CD4-positive, alpha-beta T cell treated with Interleukin-2 at 100 ng/mL for 4 hours (primary cell): ENCODE measurements at places on chromosomes 7 and 10.
A peak's percentile ranks its signal among the peaks of the same experiment; 100 is the strongest.

DNA sequence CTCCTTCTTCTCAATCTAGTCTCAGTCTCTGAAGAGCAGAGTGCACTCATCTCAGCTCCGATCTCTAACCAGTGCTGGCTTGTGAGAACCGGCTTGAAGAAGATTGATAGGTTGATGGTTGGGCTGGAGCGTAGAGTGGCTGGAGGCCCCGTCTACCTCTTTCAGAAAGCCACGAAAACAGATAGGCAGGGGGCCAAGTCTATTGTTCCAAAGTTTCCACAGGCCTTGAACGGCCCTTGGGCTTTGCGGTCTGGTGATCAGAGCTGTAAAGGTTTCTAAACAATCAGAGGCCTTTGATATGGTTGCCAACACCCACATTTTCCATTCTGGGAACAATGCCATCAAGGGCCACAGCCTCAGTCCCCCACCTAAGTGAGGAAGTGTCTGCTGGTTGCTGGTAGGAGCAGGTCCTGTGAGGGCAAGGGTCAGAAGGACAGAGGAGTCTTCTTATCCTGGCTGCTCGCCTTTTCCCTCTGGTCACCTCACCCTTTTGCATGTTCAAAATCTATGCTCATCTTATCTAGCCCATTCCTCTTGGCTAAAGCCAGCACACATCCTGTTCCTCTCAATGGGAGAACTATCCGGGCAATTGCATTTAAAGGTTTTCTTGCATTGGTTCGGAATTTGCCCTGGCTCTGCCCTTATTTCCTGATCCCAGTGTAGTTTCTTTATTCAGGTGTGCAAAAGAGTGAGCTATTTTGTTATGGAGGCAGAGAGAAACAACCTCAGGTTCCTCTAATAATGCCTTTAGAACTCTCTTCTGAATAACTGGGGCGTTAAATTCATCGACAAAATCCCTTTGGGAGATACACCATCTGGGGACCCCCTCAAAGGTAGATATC is 70.3 kb upstream of the KMT2E start:
- peak; percentile 72 for DNase-seq

GRCh38 chr10:24544776-24545175 is 178.9 kb downstream of the ARHGAP21 start:
- no peak for DNase-seq

DNA sequence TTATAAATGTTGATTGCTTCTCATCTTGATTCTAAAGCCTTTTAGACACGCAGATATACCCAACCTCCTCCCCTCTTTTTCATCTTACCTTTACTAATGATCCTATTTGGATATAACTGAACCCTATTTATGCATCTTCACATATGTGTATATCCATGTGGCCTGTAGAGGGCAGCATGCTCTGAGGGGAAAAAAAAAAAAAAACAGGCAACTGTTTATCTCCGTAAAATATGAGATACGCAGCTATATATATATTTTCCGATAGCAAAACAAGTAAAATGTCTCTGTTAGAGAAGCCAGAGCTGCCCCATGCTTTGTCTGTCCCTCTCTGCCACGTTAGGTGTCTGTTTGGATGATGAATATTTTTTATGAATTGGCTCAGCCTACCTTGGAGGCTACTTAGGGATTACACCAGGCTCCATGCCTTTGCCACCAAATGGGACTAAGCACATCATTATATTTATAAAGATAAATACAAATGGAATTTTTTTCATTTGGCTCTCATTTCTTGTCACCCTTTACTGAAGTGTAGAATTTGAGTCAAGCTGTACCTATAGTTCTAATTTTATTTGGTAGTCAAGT is 174.8 kb upstream of the FZD1 start:
- peak; percentile 4 for DNase-seq

DNA sequence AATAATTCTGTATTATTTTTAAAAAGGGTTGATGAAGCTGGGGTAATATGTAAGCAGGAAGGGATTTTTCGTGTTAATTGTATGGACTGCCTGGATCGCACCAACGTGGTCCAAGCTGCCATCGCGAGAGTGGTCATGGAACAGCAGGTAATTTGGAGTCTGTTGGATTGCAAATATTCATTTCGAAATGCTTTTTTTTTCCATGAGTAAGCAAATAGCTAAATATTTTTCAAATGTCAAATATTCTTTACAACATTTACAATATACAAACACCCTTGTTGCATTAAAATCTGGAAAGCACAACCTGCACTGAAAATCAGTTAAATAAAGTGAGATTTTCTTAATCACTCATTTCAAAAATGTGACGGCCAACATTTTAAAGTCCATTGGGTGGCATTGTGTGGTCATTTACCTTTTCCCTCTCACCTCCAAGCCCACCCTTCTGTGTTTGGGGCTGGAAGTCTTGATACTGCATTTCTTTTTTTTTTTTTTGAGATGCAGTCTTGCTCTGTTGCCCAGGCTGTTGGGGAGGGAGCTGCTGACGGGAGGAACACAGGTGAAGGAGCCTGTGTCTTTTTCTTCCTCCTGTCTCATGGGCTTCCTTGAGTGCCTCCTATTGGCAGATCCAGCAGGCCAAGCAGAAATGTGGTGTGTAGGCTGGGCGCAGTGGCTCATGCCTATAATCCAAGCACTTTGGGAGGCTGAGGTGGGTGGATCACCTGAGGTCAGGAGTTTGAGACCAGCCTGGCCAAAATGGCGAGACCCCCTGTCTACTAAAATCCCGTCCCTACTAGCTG is 66.1 kb downstream of the MCMBP start:
- no peak for DNase-seq

GRCh38 chr10:1465418-1465911 is 271.9 kb downstream of the ADARB2 start:
- DNase-seq, result no peak

DNA sequence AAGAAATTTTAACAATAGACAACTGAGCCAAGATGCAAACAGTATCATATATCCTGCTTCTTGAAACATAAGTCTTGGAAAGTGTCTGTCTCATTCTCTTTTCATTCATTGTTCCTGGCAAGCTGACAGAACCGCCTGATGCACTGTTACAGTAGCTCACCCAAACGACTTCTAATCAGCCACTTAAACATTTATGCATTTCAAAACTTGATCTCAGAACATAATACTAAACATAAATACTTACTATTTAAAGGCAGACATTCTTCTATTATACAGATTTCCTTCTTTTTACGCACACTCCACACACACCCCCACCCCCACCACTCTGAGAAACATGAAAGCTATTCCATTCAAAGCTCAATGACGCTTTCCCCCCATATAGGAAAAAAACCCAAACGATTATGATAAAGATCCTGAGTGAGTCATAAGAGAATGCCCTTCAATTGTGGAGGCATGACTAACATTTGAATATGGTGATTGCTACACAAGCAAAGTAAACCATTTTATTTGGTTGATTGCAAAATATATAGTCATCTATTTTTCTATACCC is 30.5 kb downstream of the SHTN1 start:
- DNase-seq, result no peak

DNA sequence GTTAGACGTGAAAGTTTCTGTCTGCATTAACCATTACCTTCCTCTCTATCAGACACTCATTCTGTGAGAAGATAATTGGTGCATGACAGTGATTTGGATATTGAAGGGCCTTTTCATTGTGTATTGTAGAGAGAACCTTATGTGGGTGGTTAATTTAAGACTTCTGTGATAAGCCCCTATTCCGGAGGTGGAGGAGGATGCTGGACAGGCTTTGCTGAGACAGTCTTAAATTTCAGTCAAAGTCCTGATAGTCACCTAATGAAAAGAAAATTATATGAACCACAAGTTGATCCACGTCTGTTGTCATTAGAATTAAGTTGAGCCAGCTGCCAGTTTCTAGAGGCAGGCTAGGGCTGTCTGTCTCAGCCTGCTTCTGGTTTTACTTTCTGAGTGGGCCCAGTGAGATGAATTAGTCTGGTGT is 62.9 kb downstream of the CELF2 start:
- DNase-seq, result no peak

DNA sequence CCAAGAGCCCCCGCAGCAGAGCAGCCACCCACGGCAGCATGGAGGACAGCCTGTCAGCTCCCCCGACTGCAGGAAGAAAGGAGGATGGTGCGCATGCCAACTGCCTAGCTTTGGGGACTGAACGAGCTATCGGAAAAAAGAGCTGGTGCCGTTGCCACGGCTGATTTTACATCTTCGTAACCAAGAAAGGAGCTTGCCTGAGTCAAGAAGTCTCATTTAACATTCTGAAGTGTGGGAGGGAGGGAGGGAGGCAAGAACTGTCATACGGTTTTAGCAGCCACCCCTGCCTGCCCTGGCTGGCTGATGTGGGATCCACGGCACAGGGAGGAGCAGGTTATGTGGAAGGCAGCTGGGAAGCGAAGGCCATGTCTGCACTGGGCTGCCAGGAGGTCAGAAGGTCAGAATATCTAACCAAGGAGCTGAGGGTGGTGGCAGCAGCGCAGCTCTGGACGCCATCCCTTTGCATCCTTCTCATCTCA is 74.7 kb upstream of the CAMK2B start:
- DNase-seq, result no peak

DNA sequence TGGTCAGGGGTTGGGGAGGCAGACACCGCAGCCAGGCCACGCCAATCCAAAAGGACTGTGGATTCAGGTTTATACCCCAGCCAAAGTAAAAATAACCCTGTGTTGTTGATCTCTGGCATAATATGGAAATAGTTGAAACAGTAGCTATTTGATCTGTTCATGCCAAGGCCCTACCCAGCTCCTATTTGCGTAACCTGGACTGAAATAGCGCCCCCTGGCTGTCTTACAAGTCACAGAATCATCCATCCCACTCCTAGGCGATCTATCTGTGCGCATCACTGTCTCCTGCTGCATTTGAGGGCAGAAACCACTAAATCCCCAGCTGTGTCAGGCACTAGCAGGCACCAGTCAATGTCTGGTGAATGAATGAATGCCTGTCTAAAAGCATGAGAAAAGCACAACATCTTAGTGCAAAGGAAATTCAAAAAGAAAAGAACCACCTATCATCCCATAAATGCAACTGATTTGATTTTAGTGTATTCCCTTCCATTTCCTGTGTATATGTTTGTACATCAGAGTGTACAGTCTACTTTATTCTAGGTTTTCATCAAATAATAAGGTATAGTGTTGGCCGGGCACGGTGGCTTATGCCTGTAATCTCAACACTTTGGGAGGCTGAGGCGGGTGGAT is 160.0 kb downstream of the SLIT1 start:
- peak; percentile 57 for DNase-seq

DNA sequence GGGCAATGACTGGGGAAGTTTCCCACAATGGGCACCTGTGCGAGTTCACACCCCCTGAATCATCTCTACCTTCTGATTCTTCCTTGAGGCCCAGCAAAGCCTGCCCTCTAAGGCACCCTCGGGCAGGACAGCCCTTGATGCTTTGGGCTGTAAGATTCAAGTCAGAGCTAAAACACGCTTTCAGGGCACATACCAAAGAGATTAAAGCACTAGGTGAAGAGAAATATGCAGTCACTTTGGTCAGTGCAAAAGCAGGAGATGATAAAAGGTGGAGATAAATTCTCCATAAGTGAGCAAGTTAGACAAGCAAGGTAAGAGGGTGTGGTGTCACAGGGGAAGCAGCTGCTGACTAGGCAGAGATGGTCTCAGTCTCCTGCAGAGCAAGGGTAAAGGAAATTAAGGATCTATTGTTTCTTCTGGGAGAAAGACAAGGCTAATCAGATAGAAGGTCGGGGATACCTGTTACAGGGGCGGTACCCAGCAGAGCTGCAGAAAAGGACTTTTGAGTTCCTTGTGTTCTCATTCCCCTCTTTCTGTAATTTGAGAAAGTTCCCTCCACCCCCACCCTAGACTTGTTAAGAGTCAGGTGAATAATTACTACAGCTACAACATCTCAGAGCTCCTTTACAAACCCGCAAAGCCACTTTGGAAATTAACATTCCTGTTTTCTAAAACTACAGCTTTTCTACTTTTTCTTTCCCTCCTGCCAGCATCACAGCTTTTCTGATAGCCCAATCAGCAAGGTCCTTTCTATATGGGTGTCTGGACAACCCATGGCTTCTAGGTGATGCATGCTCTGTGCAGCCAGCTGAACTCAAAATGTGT is 26.4 kb downstream of the PDLIM1 start:
- no peak for DNase-seq

- DNase-seq, result no peak
These were observed 12.2 kb upstream of the HNRNPF start for GRCh38 chr10:43421201-43421507.
